ENCODE measurements at places on chromosomes 1 and 21.

DNA sequence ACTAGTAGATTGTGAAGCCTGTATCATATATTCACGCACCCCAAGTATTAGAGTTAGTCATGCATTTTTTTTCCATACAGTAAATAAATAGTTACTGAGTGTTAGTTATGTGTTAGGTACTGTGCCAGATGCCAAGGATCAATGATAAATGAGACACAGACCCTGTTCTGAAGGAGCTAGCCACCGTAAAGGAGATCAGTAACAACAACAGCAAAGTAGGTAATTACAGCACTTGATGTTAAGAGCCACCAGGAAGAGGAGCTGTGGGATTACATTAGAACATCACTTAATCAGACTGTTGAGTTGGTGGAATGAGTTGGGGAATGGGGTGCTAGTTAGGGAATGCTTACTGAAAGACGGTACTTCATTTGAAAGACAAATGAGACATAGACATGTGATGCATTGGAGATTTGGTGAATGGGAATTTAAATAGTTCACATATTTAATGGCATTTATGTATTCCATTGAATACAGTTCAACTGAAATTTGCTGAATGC lies 21.0 kb downstream of the PRKAA2 start:
- no peak for DNase-seq

DNA sequence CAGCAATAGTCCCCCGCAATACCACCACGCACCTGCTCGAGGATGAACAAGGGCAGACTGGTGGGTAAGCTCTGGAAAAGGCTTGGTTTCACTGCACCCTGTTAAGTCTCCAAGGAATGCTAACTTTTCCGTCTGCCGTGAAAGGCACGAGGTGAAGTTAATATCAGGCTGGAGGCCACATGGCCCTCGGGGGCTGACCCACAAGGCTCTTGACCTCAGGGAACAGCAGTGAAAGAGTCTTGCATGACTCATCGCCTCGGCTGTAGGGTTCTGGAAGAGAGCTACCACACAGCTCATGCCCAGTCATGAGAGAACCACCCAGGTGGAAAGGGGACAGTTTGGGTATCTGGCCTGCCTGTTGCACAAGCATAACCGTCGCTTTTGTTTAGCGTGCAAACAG lies 24.7 kb downstream of the SCCPDH start:
- no peak for DNase-seq

DNA sequence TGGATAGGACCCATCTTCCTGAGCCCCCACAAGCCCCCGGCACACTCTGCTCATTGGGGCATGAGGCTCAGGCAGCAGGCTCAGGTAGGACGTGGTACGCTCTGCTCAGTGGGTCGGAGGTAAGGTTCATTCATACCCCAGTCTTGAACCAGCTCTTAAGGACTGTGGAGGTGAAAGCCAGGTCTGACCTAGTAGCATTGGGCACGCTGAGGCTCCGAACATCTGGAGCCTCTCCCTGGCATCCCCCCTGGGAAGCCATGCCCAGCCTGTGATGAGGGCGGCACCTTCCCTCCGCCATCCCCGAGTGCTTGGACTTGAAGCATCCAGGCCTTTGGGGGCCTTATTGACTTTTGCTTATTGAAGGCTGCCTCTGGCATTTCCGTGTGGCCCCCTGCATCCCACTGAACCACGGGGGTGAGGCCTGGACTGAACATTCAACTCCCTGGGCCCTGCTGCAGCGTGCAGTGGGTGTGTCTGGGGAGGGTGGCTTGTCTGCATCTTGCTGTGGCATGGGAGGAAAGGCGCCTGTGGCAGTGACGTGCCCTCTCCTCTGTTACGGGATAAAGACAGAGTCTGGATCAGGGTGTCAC lies 50.0 kb downstream of the FAAP20 start:
- DNase-seq, result no peak

DNA sequence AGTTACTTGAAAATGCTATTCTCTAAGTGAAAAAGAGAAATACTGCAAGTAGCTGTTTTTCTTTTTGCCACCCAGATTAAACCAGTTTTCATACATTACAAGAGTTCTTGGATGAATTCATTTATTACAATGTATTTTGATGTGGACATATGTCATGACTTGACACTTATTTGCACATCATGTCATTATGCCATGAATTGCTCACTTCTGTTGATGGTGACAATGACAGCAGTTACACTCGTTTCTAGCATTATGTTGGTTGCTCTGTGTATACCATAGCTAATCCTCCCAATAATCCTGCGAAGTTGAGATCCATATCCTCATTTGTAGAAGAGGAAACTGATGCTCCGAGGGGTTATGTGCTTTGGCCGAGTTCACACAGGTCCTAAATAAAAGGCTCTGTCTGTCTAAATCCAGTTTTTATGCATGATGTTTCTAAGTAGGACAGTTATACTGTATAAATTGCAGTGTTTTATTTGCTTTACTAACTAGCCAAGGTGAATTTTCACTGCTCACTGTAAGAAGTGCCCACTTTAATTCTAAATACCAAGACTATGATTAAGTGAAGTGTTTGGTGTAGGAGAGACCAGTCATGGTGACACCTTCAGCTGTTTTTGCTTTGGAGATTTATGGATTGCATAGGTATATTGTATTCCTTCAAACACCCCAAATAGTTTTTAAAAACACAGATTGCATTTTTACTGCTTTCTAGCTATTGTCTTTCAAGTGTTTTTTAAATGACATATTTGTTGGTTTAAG lies 56.7 kb downstream of the PRDM2 start:
- DNase-seq, result no peak

DNA sequence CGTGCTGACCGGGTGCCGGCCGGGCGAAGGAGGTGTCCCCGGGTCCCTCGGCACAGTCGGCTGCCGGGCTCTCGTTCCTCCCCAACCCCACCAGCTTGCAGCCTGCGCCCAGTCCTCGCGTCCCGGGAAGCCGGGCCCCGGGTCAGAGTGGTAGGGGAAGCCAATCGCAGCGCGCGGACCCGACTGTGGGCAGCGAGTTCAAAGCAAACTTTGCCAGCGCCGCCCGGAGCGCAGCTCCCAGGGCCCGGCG lies 328 bp downstream of the MYCL start:
- DNase-seq, result no peak
